CMK (cell line): ENCODE measurements at places on chromosomes 7 and 10.

GRCh38 chr7:118003476-118003875, 130.2 kb upstream of the CTTNBP2 start:
- no peak for DNase-seq

DNA sequence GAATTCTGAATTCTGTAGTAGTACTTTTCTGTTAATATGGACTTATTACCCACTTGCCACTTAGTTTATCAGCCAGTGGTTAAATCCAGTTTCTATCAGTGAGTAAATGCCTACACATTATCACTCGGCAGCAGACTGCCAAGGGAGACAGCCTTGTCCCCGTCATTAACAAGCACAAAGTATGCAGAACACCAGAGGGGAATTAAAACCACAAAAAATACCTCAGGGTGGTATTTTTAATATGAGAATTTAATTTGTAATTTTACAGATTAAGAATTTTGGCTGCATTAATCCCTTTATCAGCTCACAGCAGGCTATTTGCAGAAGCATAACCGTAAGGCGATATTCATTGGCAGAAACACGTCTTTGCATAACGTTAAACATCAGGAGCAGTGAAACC, 150.0 kb upstream of the FZD1 start:
- no peak for DNase-seq

DNA sequence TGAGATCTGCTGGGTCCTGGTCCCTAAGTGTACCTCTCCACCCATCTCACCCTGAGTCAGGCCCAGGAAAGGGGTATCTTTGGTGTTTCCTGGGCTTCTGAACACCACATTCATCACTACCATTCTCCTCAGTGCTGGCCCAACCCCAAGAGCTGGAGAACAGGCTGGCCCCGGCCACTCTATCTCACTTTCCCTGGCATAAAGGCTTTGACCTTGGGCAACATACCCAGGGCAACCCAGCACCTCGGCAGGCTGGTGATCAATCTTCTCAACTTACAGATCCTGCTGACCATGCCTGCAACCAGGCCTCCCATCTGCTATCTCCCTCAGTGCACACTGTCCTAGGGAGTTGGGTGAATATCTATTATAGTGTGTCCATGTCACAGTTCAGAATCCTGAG, 2.1 kb downstream of the VSIR start:
- no peak for DNase-seq

DNA sequence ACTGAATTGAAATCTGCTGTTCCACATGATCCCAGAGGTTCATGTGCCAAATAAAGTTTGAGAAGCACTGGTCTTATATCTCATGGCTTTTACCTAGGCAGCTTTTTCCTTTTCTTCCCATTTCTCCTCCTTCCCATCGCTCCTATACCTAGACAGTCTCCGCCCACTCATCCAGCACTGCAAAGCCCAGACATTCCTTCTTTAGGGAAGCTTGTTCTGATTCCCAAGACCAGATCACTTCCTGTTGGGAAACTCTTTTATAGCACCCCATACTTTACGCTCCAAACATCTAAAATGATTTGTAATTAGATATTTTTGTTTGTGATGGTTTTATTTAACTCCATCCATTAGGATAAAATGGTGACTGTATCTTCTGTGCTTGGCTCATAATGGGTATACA, 75.9 kb downstream of the BMPER start:
- no peak for DNase-seq

DNA sequence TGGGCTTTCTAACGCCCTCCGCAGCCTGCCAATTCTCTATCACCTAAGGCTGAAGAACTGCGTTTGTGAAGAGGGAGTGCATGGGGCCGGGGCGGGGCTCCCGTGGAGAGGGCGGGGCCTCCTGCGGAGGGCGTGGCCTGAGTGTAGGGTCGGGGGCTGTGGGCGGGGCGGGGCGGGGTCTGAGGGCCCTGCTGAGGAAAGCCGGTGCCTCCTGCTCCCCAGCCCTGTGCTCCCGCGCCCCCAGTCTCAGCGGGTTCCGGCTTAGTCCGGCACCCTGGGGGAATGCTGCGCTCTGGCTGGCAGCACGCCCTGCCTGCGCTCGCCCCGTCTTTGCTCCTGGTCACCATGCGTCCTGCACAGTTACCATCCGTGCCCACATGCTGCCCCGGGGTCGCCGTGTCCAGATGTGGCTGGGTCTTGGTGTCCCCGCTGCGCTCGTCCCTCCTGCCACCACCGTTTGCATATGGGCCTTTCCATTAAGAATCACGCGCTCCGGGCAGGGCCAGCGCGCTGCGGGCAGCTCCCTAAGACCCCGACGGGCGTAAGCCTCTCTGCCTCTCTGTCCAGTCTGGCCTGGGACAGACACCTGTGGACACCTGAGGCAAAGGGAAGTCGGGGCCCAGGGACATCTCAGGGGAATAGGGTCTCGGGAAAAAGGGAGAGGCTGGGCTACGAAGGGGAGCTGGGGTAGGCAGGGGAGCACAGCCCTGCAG, 144.0 kb upstream of the RET start:
- DNase-seq, result no peak

DNA sequence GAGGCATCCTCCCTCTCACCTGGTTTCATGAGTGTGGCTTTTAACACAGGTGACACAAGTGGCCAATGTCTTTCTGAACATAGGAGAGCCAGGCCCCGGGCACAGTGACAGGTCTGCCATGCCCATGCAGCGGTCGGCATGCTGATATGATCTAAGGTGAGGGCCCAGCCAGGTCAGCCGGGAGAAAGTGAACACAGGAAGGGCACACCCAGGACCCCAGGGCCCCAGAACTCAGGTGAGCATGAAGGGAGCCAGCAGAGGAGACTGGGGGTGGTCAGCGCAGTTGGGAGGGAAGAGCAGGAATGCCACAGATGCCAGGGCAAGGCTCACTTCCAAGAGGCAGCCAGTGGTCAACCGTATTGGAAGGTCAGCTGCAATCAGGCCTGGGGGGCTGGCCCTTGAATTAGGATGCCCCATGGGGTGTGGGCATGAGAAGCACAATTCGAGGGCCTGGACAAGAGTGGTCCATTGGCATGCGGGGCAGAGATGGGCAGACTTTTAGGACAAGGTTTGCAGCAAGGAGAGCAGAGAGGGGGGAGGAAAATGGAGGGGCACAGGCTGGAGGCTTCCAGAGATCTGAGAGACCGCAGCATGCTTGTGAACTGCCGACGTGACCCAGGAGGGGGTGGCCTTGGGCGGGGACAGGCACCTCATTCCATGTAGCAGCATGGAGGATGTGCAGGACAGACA, 3.9 kb upstream of the INPP5A start:
- DNase-seq, result no peak

GRCh38 chr10:3584926-3585784, 199.9 kb downstream of the KLF6 start:
- no peak for DNase-seq

GRCh38 chr7:27133409-27134231, 3.1 kb upstream of the HOXA4 start:
- no peak for DNase-seq

- DNase-seq, result no peak
Observed at GRCh38 chr10:43170491-43170890, 32.2 kb downstream of the CSGALNACT2 start.

GRCh38 chr7:31253532-31253931, 87.0 kb downstream of the NEUROD6 start:
- no peak for DNase-seq

DNA sequence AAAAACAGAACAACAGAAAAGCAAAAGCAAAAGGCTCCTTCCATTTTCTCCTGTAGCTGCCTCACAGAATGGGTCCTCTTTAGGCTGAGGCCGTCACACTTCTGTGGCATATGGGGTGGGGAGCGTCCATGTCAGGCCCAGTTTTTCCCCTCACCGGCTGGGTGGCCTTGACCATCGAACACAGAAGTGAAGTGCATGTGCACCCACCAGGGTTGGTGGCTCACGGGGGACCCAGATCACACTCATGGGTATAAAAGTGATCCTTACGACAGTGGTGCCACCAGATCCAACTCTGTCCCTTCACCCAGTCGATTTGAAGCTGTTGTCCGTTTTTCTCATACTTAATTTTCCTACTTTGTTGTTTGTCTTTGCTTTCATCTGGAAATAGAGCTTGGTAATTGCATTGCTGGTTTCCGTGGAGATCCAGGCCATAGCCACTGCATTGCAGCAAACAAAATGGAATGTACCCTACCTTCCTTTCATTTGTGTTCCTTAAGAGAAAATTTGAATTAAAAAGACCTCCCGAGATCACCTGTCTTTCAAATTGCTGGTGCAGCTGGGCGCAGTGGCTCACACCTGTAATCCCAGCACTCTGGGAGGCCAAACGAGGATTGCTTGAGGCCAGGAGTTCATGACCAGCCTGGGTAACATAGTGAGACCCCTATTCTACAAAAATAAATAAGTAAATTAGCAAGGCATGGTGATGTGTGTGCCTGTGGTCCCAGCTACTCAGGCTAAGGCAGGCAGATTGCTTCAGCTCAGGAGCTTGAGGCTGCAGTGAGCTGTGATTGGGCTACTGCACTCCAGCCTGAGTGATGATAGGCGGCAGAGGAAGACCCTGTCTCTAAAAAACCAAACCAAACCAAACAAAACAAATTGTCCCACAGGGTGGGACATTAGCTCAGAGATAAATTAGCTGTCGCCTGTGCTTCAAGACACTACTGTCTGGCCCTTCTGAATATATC, 10.7 kb upstream of the GJD4 start:
- no peak for DNase-seq

GRCh38 chr7:33909318-33909717, 4.0 kb downstream of the BMPER start:
- no peak for DNase-seq
